ENCODE measurements at places on chromosomes 1 and 21. TPM values are rescaled to one million over a fixed set of nuclear protein-coding genes. Genes with fewer than 3 reads are reported as not detected.

DNA sequence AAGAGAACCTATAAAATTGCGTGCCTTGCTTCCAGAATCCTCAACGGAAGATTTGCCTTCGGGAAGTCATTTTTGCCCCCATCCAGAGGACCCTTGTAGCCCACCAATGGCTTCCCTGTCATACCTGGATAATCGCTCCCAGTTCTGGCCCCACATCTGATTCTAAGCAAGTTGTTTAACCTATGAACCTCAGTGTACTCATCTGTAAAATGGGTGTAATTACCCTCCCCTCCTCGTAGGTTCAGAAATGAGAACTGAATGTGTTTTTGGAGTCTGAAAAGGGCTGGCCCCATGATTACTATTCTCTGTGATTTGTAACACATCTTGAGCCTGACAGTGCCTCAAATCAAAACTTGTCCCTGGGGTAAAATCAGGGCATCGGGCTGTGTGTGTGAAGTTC lies 81.6 kb upstream of the TMEM51 start:
- DNase-seq = no peak

DNA sequence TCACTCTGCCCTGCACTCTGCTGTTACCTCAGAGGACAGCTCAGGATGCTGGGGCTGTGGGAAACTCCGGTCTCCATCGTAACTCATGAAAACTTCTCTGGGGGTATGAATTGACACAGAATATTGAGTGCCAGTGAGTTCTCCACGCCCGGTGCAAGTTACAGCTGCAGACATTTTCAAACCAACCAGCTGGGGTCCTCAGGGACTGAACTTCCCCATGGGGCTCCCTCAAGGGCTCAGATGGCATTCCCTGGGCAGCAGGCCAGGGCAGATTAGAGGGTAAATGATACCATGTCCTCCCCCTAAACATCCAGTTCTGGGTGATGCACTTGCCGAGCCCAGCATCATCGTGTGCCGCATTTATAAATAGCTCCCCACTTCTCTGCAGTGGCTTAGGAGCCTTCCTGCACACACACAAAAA lies 27.8 kb upstream of the CCSAP start:
- no peak for DNase-seq

The S100A7 gene
- total RNA-seq = not detected

The GBP5 gene
- 1.0 TPM for total RNA-seq

GRCh38 chr21:29025328-29025713 lies 853 bp downstream of the USP16 start:
- DNase-seq = no peak

- DNase-seq = no peak
Observed at GRCh38 chr1:28773105-28773504, 36.4 kb downstream of the YTHDF2 start.

DNA sequence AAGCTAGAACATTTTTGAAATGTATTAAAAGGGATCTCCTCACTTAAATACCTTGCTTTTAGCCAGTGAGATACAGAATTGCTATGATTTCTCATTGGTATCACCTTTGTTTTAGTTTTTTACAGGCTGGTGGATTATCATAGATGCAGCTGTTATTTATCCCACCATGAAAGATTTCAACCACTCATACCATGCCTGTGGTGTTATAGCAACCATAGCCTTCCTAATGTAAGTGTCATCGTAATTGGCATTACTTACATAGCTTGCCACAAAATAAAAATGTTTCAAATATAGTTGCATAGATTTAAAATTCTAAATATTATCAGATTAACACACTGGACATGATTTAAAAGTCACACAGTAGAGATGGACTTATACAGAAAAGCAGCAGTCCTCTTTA lies 4.7 kb downstream of the TMEM50A start:
- DNase-seq = no peak

GRCh38 chr1:42529724-42530181 lies 66.7 kb downstream of the CCDC30 start:
- DNase-seq = no peak

- no peak for DNase-seq
Observed at GRCh38 chr1:24266398-24266941, 52.7 kb upstream of the GRHL3 start.

- peak; percentile 38 for DNase-seq
Observed at GRCh38 chr1:155195201-155196102, 12.2 kb downstream of the THBS3 start.

DNA sequence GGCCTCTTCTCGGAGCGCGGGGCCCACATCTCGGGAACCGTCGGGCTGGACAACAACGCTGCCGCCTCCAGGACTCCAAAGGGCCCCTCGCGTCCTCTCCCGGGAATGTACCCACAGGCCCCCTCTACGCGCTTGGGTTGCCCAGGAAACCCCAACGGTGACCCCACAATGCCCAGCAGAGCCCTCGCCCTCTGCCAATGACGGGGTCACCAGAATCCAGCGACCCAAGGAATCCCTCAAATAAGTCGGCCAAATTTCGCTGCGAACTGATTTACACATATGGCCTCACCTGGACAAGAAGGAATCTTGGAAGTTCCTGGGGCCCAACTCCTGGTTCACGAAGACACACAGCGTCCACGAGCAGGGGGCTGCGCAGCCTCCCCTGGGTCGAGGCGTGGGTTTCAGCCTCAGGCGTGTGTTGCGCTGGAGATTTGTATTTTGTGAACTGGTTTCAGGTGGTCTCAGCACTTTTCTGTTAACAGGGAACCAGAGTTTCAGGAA lies 78.1 kb downstream of the DESI2 start:
- DNase-seq = no peak

DNA sequence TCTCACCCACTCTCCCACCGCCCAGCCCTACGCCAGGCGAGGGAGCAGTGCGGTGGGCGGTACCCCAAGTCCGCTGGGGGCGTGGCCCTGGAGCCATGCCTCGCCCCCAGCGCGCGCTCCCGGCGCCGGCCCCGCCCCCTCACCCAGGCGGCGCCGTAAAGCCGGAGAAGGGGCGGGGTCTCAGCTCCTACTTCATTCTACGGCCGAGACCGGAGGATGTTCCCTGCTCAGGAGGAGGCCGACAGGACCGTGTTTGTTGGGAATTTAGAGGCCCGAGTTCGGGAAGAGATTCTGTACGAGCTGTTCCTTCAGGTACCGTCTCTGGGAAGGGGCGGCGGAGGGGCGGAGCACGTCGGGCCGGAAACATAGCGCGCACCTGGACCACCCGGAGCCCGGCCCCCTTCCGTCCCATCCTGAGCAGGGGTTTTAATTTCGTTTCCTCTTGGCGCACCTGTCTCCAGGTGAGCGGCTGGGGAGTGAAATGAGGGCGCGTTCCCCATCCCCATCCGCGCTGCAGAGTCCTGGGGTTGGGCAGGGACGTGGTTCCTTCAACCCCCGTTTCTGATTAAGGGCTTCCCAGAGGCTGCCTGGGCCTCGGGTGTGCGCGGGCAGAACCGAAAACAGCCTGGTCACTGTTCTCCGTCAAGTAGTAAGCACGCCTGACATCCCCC lies at the start of gene RBM11:
Gene RBM11 (plus strand): TSS at position 187 of the 671 bp plus-strand sequence. CDS start 30 bp downstream, at position 217.
- peak; percentile 86 for DNase-seq

- DNase-seq = no peak
Observed at GRCh38 chr21:46411691-46412090, 47.0 kb upstream of the DIP2A start.

The SPRR2D gene
- not detected for total RNA-seq

DNA sequence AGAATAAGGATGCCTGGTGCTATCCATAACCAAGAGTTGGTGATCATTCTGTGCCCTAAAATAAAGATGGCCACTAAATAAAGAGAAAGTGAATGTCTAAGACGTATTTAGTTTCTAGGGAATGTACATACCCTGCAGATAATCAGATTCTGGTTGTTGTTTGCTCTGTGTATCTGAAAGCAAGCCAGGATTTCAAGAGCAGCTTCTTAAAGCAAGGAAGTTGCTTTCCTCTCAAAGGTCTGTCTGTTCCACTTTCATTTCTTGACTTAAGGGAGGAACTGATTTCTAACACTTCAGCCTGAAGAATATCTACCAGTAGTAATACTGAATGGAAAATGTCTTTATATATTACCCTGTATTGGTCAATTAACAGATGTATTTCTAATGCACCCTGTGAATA lies 88.8 kb downstream of the KIF1B start:
- no peak for DNase-seq

The SMCP gene
- not detected for total RNA-seq

DNA sequence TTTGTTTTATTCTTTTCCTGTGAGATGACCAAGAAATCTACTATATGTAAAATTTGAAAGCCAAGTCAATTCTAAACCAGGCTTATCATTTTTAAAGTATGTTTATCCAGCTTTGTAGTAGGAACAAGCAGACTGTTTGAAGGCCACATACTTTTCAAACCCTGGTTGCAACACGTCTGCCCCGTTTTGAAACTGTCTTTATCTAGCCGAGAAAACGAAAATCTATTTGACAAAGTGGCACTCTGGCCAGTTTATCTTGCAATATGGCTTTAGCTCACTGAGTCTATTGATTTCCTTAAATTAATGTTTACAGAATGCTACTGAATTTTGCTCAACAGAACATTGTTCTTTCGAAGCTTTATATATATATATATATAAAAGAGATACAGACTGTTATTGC lies 39.7 kb downstream of the PROX1 start:
- DNase-seq = no peak

- DNase-seq = no peak
Observed at GRCh38 chr1:219988387-219988786, 57.9 kb downstream of the EPRS1 start.

- DNase-seq = peak; percentile 40
Observed at GRCh38 chr1:108646648-108647269, 14.1 kb downstream of the HENMT1 start.

- DNase-seq = no peak
Observed at GRCh38 chr21:45021428-45022347, 52.7 kb upstream of the ADARB1 start.

DNA sequence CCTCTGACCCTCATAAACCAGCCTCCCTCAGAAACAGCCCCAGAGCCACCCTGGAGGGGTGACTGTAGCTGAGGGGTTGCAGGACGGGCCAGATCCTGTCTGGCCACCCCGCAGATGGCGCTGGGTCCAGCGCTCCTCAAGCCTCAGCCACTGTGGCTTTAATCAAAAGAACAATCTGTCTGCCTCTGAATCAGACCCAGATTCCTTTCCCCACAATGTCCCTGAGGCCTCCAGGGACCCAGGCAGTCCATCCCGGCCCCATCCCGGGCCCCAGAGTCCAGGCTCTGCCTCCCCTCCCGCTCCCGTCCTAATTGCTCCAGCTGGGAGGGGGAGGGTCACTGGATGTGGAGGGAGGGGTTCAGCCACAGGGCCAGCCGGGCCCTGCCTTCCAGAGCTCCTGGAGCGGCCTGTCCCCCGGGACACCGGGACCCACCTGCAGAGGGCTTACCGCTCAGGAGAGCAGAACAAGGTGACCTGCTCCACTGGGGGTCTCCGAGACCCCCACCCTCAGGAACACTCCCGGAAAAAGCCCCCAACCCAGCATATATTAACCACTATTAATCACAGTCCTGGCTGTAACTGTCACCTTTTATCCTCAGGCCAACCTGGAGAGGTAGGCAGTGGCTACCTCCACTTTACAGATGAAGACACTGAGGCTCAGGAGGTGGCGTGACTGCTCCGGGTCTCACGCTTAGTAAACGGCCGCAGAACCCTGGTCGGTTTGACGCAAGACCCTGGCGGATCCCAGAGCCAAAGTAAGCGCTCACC lies 836 bp upstream of the FBLIM1 start:
- no peak for DNase-seq

GRCh38 chr1:214545293-214545692 lies 6.1 kb downstream of the PTPN14 start:
- DNase-seq = no peak

The RGS5 gene
- 97.3 TPM for total RNA-seq

DNA sequence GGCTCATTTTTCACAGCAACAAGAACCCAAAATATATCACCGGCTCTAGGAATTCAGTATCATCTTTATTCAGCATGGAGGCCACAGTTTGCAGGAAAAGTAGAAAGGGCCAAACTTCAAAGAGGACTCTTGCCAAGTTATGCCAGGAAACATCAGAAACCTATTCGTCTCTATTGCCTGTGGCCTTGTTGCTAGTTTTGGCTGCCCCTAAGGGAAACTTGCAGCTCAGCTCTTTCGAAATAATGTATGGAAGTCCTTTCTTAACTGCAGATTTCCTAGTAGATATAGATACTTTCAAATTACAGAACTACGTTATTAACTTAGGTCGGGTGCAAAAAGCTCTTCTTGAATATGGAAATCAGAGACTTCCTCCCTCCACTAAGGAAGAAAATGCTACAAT lies 4.2 kb upstream of the NENF start:
- DNase-seq = no peak

The CNR2 gene
- total RNA-seq = 0.13 TPM

- DNase-seq = peak; percentile 93
Observed at GRCh38 chr1:47650205-47650604, 212.4 kb downstream of the FOXD2 start.

The UMODL1 gene
- total RNA-seq = not detected

- DNase-seq = peak; percentile 50
Observed at GRCh38 chr1:203320591-203321272, 15.4 kb downstream of the BTG2 start.

The HES3 gene
- not detected for total RNA-seq

- DNase-seq = no peak
Observed at GRCh38 chr1:169696273-169697100, 14.9 kb downstream of the SELL start.

GRCh38 chr1:225774281-225775147 lies 3.1 kb upstream of the SRP9 start:
- no peak for DNase-seq
